ENCODE measurements at places on chromosomes 11 and 22.

GRCh38 chr22:16783930-16784354 lies 41.3 kb downstream of the XKR3 start:
- no peak for DNase-seq

DNA sequence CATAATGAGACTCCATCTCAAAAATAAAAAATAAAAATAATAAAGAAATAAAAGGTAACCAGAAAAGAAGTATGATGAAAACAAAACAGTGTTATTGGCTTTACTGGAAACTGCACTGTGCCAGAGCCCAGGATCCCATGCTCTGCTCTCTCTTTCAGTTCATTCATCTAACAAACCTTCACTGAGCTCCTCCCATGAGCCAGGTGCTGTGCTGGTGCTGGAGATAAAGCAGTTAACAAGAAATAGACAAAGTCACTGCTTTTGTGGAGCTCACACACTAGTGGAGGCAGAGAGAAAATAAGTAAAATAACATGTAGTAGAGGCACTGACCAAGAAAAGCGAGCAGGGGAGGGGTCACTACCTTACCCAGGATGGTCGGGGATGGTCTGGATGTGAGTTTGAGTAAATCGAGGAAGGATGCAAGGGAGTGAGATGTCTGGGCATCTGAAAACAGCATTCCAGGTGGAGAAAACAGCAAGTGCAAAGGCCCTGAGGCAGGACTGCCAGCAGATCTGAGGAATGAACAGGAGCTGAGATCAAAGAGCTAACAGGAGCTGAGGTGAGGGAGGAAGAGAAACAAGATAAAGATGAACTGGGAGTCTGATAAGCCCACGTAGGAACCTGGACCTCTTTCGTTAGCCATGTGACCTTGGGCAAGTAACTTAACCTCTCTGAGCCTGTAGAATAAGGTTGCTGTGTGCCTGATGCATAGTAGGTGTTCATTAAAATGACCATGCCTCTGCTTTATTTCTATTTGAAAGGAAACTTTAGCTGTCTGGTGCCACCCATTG lies 31.3 kb upstream of the CD82 start:
- no peak for DNase-seq

- no peak for DNase-seq
Measured at GRCh38 chr11:32087597-32087996, 3.3 kb upstream of the RCN1 start.

DNA sequence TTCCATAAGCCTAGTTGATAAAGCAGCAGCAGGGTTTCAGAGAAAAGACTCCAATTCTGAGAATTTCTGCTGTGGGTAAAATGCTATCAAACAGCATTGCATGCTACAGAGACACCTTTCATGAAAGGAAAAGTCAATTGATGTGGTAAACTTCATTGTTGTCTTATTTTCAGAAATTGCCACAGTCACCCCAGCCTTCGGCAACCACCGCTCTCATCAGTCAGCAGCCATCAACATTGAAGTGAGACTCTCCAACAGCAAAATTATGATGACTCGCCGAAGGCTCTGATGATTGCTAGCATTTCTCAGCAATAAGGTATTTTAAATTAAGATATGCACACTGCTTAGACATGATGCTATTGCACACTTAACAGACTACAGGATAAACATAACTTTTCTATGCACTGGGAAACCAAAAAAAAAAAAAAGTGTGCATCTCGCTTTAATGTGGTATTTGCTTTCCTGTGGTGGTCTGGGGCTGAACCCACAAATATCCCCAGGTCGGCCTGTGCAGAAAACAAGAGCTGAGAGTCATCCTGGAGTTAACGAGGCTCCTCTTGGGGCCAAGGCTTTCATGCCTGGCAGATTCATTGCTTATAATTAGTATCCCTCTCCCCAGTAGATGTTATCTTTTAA lies 192.1 kb downstream of the CTTN start:
- no peak for DNase-seq
